Mammary epithelial cell (primary cell): ENCODE measurements at places on chromosomes 7 and 10. TPM values are rescaled to one million over a fixed set of nuclear protein-coding genes. Genes with fewer than 3 reads are reported as not detected.

The EGFR gene
- polyA plus RNA-seq: 169 TPM

The TMEM196 gene
- not detected for polyA plus RNA-seq

The MYL7 gene
- 0.11 TPM for polyA plus RNA-seq

The PIK3AP1 gene
- not detected for polyA plus RNA-seq

The GPNMB gene
- 5.1 TPM for polyA plus RNA-seq

The HMX3 gene
- not detected for polyA plus RNA-seq

The MCM10 gene
- 13.2 TPM for polyA plus RNA-seq

The ABI1 gene
- 58.1 TPM for polyA plus RNA-seq

The SKIDA1 gene
- polyA plus RNA-seq: 0.16 TPM

The ZNF511 gene
- 25.3 TPM for polyA plus RNA-seq

The WAPL gene
- polyA plus RNA-seq: 12.2 TPM

The OR13A1 gene
- not detected for polyA plus RNA-seq

The IGFBP1 gene
- not detected for polyA plus RNA-seq

The ANXA8L1 gene
- 332 TPM for polyA plus RNA-seq

The TMEM26 gene
- polyA plus RNA-seq: not detected

The NUTM2D gene
- polyA plus RNA-seq: 1.7 TPM

The NEUROD6 gene
- not detected for polyA plus RNA-seq

The LLCFC1 gene
- not detected for polyA plus RNA-seq

The SLC39A12 gene
- not detected for polyA plus RNA-seq

The NT5C3A gene
- polyA plus RNA-seq: 13.7 TPM

The SLC18A2 gene
- not detected for polyA plus RNA-seq

The GBX1 gene
- polyA plus RNA-seq: not detected

The LRRC61 gene
- polyA plus RNA-seq: 0.93 TPM

The PILRA gene
- polyA plus RNA-seq: 0.87 TPM

The TMEM139 gene
- 24.8 TPM for polyA plus RNA-seq

The TBL2 gene
- 36.8 TPM for polyA plus RNA-seq

The OPALIN gene
- polyA plus RNA-seq: not detected

The HOXA4 gene
- polyA plus RNA-seq: 1.8 TPM

The SPDYE1 gene
- polyA plus RNA-seq: not detected

The CCL24 gene
- polyA plus RNA-seq: not detected

The ATOH7 gene
- 0.03 TPM for polyA plus RNA-seq

The SLC26A3 gene
- polyA plus RNA-seq: not detected

The RAPGEF5 gene
- polyA plus RNA-seq: 1.1 TPM

The UPK3B gene
- 0.02 TPM for polyA plus RNA-seq

The CUL2 gene
- 18.7 TPM for polyA plus RNA-seq

The HOXA7 gene
- 3.9 TPM for polyA plus RNA-seq

The PGAM2 gene
- polyA plus RNA-seq: not detected

The TASOR2 gene
- polyA plus RNA-seq: 30.2 TPM

The DYDC2 gene
- polyA plus RNA-seq: not detected

The FAM131B gene
- polyA plus RNA-seq: 0.58 TPM

The FAM24B gene
- polyA plus RNA-seq: 6.5 TPM
